AG10803 (cell line): ENCODE measurements at places on chromosomes 4 and X.
A peak's percentile ranks its signal among the peaks of the same experiment; 100 is the strongest.

DNA sequence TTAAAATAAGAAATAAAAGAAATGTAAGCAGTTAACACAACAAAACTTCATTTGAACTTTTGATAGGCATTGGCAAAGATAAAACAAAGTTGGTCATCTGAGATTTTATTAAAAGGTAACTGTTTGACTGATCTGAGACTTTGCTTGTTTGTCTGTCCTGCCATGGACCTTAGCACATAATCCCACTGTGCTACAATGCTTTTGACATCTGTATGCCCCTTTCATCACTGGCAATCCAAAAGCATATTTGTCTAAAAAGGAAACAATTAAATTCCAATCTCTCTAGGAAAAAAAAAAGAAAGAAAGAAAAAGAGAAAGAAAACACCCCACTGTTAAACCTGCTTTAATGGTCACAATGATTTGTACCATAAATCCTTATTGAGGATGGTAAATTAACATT is 231.0 kb downstream of the DACH2 start:
- no peak for DNase-seq

DNA sequence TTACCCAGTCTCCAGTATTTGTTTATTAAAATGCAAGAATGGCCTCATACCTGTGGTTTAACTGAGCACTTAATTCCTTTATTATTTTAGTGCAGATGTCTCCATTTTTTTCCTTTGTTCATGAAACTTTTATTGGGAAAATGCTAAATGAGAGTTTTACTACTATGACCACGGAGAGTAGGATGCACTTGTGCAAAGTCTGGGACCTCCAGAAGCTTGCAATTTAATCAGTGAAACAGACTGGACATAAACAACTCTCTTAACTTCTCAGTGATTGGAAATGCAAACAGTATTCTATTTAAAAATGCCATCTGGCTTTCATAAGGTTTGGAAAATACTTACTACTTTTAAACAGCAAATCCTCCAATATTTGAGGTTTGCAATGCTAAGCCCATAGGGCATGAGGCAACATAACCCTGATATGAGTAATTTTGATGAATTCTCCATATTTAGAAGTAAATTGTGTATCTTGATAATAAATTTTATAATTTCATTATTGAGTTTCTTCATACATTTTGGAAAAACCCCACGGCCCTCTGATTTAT is 718.7 kb upstream of the MAGEB2 start:
- peak; percentile 18 for DNase-seq

- no peak for DNase-seq
These were observed 59.2 kb upstream of the TMEM47 start for GRCh38 chrX:34716302-34716701.

DNA sequence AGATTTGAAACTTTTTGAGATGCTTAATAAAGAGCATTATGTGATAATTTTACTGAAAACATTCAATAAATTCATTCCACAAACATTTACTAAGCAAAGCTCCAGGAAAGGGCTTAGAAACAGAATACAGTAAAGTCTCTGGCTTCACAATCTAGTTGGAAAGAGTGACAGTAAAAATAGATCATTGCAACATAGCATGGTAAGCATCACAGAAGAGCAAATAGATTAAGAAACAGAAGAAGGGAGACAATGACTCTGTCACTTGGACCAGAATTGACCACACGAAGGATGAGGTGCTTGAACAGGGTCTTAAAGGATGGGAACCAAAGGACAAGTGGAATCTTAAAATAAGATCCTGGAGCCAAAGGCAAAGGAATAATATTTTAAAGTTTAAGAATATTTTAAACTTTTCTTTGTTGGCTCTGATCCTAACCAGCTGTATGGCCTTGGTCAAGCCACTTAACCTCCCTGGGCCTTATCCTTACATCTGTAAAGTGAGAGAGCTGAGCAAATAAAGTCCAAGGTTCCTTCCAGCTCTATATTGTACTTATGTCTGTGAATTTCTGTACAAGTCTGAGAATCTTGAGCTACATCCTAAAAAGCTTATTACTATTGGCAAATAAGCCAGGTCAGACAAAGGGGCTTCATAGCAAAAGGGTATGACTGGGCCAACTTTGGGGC is 33.9 kb downstream of the SEC24D start:
- DNase-seq = no peak

- no peak for DNase-seq
These were observed 56.0 kb downstream of the ACOX3 start for GRCh38 chr4:8384397-8385060.

DNA sequence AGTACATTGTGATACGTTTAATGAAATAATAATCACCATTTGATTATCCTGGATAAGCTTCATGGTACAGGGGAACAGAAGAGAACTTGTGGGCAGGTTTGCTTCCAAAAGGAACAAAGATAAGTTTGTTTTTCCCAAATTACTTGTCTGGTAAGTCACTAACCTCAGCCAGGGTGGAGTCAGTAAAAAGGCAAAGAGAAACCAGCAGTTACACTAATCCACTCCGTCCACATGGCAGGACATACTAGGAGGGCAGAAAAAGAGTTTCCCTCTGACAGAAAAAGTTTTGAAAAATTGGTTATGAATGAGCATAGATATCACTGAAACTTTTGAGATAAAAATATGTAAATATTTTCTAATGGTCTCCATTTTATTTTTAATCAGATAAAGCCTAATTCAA is 285.9 kb downstream of the IL15 start:
- DNase-seq = peak; percentile 18

DNA sequence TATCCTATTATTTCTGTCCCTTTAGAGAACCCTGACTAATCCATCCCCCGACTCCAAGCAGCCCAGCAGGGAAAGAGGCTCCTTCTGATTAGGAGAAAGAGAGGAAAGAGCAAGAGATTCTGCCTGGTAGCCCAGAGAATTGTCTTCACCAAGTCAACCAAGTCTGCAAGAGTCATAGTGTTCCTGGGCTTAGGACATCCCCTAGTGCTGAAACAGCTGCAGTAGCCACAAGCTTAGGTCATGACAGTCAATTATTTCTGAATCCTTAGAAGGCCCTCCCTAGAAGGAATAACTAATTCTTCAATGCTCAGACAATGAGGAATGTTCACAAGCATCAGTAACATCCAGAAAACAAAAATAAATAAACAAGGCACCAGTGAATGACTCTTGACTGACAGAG is 480.3 kb upstream of the GRIA3 start:
- peak; percentile 52 for DNase-seq

DNA sequence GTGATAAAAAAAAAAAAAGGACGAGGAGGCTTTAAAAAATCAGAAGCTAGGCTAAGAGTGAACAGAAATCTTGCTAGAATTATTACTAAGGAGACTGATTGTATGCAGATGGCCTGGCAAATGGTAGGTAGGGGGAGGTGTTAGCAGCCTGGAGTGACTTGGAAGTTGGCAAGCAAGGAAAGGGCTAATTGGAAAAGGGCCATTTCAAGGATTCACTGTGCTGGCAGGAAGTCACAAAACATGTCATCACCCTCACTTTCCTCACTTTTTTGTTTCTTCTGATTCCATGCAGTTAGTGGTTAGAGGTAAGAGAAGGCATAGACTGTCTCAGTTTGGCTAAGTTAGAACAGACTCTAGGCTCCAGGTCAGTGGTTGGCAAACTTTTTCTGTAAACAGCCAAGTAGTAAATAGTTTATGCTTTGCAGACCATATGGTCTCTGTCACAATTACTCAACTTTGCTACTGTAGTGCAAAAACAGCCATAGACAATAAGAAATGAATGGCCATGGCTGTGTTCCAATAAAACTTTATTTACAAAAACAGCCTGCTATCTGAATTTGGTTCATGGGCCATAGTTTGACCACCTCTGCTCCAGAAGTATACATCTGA is 646.5 kb upstream of the ACTRT1 start:
- no peak for DNase-seq

DNA sequence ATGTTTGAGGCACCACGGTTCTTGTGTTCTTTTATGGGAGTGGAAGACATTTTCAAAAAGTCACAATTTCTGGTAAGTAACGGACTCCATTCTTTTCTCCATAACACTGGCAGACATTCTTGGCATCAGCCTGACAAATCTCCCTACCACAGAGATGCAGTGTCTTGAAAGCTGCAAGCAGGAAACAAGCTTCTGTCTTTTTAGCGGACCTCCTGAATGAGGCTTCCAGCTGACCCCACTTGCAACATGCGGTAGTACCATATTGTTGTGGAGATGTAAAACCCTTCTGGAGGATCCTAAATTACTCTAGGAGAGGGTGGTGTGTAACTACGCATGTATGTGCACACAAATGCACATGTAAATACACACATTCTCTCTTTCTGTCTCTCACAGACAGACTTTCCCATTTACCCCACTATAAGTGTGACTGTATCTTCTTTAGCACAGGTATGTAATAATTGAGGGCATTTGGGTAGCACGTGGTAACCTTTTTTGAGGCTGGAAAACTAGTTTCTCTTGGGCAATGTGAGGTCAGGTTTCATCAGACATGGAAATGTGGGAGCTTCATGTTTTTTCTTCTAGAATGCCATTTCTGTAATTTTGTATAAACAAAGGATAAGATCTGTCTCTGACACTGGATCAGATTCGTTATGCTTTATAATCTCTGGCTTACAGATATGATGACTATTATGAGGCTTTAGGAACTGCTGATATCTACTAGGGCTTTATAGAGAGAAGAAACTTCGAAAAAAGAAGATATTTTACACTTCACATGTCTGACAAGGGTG is 130.1 kb downstream of the MGST2 start:
- peak; percentile 67 for DNase-seq
